Ecto neural progenitor cell (in vitro differentiated cells): ENCODE measurements at places on chromosomes 6 and 20.

GRCh38 chr20:61422636-61423425, 170.8 kb downstream of the CDH4 start:
- DNase-seq: no peak

DNA sequence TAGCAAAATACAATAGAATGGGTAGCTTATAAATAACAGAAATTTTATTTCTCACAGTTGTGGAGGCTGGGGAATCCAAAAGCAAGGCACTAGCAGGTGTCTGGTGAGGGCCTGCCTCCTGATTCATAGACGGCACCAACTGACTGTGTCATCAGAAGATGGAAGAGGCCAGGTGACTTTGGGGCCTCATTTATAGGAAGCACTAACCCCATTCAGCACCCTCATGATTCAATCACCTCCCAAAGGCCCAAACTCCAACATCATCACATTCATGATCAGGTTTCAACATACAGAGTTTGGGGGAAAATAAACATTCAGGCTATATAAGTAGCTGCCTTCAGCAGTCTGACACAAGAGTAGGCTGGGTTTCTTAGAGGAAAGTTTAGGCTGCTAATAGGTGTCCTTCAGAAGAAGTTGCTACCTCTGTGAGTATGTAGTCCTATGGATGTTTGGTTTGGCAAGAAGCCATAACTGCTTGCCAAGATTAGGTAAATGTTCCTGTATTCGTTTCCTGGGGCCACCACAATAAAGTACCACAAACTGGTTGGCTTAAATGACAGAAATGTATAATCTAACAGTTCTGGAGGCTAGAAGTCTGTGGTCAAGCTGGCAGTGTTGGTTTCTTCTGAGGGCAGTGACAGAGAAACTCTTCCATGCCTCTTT, 48.8 kb downstream of the NT5E start:
- DNase-seq: no peak

DNA sequence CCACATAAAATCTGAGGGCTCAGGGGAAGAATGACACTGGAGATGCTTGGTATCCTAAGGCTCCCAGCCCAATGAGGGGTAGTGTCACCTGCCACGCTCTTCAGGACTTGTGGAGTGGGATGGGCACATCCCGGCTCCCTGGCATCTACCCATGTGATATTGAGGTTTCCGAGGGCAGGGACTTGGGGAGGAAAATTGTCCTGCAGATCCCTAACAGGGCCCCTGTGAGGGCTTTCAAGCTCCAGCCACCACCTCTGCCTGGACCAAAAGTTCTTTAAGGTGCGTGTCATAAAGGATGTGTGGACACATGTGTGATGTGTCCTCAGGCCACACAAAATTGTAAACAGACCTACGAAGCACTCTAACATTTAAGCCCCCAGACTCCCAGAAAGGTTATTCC, 2.5 kb downstream of the SCML4 start:
- DNase-seq: peak; percentile 30

DNA sequence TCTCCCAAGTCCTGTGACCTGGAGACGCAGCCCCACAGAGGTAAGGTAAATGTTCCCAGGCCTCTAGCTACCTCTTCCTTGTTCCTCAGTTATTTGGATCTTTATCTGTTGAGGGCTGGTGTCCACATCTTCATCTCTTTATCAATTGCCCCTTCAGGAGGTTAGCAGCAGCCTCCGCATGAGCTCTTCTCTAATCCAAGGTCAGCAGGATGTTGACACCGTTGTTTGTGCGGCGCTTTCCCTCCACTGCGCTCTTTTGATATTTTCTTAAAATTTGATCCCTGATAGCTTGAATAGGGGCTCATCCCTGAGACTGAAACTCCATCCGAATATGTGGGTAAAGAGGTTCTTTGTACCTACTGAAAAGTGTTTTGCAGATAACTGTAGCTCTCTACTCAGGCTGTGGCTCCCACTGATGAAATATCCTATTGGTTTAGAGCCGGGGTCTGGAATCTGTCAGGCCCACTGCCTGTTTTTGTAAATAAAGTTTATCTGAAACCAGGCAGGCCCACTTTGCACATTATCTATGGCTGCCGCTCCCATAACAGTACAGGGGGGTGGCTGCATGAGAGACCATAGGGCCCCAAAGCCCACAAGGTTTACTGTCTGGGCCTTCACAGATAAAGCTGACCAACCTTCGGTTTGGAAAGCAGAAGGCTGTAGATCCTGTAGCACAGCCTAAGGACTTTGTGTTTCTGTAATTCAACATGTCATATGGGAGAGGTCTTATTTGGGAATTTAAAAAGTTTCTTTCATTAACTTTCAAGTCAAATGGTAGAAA, 362.6 kb downstream of the QKI start:
- no peak for DNase-seq

- DNase-seq: no peak
Observed at GRCh38 chr6:88135578-88136114, 30.5 kb downstream of the CNR1 start.

GRCh38 chr6:151091571-151091970, 148.2 kb upstream of the AKAP12 start:
- DNase-seq: no peak

- DNase-seq: no peak
Observed at GRCh38 chr6:33384581-33385020, 7.0 kb upstream of the KIFC1 start.

DNA sequence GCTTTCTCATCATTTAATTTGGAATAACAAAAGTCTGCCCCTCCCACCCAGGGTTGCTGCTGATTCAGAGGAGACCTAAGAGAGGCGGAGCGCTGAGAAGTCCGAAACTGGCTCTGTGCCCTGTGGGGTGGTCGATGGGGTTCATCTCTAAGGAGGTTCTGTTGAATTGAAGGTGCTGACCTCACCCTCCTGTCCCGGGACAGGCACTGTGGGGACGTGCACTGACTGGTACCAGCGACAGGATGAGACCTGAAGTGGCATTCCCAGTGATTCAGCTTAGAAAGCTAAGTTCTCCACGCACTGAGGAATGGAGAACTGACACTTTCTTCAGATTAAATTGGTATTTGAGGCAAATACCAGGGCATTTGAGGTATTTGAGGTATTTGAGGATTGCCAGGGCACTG, 1.3 kb downstream of the GUCA1B start:
- DNase-seq: no peak

DNA sequence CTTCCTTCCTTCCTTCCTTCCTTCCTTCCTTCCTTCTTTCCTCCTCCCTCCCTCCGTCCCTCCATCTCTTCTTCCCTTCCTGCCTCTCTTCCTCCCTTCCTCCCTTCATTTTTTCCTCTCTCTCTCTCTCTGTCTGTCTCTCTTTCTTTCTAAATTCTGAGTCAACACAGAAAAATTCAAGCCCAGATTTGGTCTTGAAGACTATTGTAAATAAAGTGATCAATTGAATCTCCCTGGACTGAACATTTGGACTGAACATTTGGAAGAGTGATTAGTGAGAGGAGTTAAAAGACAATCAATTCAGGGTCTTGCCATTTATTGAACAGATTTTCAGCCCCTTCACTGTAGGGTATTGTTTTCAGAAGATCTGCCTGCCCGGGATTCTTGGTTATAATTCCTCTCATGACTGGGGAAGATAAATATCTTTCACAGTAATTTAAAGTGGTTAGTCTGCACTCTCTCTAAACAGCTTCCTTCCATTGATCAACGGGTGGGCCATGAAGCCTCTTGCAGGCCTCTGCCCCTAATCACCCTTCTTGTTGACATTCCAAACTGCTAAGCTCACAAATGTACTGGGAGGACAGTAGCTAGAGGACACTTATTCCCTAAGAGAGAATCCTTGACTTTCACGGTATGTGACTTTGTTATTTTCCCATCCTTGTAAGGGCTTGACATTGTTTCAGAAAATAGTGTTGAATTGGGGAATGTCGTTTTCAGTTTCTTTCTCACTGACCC, 101.7 kb upstream of the BMP2 start:
- no peak for DNase-seq

- DNase-seq: no peak
Observed at GRCh38 chr6:8229915-8230756, 127.8 kb upstream of the EEF1E1 start.

DNA sequence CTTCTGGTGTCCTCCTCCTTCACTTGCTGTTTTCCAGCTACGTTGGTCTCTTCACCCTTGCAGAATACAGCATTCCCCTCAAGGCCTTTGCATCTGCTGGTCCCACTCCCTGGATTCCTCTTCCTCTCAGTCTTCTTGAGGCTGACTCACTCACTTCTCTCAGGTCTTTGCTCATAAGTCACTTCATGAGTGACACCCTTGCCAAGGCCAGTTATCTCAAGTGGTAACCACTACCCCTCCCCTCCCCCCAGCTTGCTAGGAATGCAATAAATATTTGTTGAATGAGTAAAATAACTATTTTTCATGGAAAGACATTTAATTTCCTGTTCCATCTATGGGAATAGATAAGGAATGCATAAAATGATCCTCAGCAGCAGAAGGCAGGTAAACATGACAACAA, 131.7 kb downstream of the PLCB4 start:
- DNase-seq: no peak

DNA sequence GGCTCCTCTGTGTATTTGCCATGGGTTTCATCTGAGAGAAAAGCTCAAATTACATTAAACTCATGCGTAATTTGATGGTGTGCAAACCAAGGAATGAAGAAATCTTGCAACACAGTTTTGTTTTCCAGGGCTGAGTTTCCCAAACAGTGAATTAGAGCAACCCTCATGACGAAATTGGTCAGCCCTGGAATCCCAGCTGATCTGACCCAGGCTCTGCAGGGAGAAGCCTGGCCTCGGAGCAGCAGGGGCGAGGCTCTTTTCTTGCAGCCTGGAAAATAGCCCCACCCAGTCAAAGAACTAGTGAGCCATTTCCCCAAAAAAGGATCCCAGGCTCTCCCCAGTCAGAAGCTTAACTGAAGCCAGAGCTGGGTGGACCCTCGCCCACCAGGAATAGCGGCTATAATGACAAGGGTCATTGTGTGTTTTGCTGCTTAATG, 107.3 kb upstream of the SNX9 start:
- DNase-seq: no peak

GRCh38 chr6:31659649-31660380, 763 bp downstream of the C6orf47 start:
- no peak for DNase-seq

DNA sequence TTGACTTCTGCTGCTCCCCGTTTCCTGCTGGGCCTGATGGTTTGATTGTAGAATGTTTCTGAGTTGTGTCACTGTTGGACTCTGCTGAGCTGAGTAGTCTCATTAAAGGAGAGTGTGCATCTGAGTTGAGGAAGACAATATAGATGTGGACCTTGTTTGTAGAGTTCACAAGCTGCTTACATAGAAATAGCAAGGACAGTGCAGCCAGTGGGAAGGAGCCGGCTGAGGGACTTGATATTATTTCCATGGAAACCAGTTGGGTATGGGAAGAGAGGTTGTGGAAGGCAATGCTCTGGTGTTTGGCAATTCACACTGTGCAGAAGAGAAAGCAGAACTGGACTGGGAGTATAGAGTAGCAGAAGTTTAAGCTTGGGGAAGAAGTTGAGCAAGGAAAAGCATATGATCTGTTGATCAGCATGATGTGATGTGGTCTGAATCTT, 14.8 kb downstream of the IGF2R start:
- DNase-seq: no peak

GRCh38 chr6:15823838-15824414, 161.1 kb upstream of the DTNBP1 start:
- DNase-seq: no peak

DNA sequence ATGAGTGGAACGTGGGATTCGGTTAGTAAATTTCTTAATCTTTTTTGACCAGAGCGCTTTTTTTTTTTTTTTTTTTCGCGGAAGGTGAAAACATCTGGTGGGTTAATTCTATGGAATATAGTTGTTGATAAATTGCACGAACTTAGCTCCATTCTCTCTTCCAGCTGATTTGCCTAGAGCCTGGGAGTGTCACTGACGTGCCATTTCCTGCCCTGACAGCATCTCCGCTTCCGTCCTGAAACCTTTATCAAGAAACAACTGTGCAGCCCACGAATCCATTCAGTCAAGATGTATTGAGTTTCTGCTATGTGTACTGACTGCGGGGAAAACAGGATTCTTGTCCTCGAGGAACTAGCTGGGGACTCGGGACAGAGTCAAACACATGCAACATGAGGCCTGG, 59.5 kb upstream of the TGM3 start:
- DNase-seq: no peak

DNA sequence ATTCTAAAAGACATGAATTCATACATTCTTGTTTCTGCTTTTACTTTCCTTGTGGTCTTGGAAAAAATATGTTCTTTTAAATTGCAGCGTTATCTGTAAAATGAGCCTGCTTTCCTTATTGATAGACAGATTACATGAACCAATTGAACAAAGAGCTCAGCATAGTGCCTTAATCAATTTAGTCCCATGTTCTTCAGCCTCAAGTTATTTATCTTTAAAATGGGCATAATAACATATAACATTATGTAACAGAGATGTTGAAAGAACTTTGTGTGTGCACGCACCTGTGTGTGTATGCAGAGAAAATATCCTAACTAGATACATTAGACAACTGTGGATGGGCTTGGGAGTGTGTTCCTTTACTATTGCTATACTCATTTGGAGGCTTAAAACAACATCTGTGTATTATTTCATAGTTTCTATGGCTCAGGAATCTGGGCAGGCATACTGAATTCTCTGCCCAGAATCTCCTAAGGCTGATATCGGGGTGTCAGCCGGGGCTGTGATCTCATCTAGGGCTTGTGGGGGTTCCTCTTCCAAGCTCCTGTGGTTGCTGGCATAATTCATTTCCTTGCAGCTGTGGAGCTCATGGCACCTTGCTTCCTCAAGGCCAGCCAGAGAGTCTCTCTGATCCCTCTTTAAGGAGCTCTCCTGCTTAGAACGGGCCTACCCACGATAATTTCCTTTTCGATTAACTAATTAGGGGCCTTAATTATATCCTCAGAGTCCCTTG, 194.1 kb downstream of the ARID1B start:
- DNase-seq: no peak

DNA sequence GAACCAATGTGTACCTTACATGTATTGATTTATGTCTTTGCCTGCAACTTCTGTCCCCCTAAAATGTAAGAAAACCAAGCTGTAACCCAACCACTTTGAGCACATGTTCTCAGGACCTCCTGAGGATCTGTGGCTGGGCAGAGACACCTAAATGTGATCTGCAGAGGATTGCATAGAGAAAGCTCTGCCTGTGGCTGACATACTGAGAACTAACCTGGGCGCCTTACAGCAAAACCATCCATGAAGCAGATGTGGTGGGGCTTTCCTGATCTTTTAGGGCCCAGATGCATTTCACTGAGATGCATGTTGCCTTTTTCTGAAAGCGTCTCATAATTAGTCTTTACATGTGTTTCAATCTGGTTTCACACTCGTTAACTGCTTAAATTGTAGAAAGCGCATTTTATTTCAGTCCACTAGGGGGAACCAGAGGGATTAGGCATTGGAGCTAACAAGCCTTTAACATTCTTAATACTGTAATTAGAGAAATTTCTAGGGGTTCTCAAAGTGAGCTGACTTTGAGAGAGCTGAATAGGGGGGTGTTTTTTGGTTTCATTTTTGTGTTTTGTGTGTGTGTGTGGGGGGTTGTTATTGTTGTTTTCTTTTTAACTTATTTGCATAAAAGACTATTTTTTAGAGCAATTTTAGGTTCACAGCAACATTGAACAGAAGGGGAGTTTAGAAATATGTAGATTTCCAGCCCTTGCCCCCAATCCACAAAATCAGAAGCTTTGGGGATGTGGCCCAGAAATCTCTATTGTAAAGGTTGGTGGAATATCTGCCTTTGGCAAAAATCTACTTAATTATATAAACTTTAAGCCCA, 50.9 kb upstream of the FAM184A start:
- DNase-seq: no peak

GRCh38 chr6:112145080-112145573, 57.7 kb downstream of the FAM229B start:
- DNase-seq: no peak
